ENCODE measurements at places on chromosomes 1 and 21.
A peak's percentile ranks its signal among the peaks of the same experiment; 100 is the strongest.

- DNase-seq = peak; percentile 15
These were observed 39.2 kb upstream of the LRRC8D start for GRCh38 chr1:89781494-89782126.

DNA sequence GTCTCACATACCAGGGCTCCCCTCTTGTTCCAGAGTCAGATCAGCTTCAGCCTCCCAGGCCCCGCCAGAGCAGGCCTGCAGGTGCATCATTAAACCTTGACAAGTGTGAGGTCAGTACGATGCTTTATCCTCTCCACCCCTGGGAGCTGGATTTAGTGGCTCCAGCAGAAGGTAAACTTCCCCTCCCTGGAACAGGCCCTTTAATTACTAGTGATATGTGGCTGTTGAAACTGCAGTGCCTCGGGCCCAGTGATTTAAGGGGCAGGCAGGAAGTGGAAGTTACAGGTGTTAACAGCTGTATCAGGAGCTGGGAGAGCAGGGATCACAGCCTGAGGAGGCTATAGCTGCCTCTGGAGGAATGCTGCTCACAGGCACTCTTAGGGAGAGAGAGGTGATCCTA lies 132.4 kb upstream of the KLHDC7A start:
- DNase-seq = no peak

GRCh38 chr1:180881806-180882509 lies 30.7 kb upstream of the KIAA1614 start:
- no peak for DNase-seq

DNA sequence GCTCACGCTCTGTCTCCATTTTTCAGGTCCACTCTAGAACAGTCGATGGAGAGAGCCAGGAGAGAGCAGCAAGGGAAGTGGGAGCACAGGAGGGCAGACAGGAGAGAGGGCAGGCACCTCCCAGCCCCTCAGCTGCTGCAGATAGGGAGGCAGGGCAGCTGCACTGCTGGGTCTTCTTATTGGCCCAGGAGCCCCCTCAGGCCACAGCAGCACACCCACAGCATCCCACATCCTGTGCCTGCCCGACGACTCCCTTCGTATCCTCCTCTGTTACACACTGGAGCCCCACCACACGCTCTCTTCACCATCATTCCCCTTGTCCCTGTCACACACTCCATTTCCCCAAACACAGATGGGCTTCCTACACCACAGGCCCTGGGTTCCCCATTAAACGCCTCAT lies 13.7 kb upstream of the ARTN start:
- DNase-seq = no peak

- no peak for DNase-seq
These were observed 118.7 kb downstream of the IER5 start for GRCh38 chr1:181206979-181207790.

GRCh38 chr1:31264790-31265386 lies 25.2 kb upstream of the NKAIN1 start:
- DNase-seq = no peak

GRCh38 chr1:165481820-165482532 lies 37.0 kb upstream of the RXRG start:
- DNase-seq = no peak

DNA sequence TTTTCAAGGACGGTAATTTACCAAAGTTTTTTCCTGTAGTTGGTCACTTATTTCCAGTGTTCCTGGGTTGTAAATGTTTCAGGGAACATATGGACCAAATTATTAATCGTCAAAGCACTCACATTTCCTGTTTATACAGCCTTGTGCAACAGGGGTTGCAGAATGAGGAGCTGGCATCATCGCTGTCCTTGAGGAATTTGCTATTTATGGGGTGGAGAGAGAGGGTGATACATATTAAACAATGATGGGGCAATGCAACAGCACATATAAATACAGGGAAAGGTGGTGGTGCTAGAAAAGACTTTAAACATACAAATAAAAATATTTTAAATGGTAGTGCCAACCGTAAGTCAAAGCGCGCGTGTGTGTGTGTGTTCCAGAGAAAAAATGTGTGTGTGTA lies 369.8 kb downstream of the NPHP4 start:
- DNase-seq = no peak

- DNase-seq = no peak
These were observed 1.4 kb downstream of the SH3BGRL3 start for GRCh38 chr1:26281091-26281958.

- DNase-seq = no peak
These were observed 50.4 kb upstream of the SOD1 start for GRCh38 chr21:31609081-31609480.

- no peak for DNase-seq
These were observed 99.4 kb upstream of the SPATA6 start for GRCh38 chr1:48571303-48571987.

DNA sequence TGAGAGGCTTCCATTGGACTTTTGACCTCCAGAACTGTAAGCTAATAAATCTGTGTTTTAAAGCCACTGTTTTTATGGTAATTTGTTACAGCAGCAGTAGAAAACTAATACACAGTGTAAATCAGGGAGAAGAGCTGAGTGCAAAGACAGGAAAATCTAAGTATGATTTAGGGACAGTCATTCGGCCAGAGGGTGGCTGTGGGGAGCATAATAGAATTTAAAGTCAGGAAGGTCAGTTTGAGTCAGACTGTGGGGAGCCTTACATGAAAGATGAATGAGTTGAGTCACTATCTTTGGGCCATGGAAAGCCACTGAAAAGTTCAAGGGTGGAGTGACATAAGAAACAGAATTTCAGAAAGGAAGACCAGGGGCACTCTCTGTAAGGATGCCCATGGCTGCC lies 52.4 kb upstream of the SSX2IP start:
- no peak for DNase-seq

DNA sequence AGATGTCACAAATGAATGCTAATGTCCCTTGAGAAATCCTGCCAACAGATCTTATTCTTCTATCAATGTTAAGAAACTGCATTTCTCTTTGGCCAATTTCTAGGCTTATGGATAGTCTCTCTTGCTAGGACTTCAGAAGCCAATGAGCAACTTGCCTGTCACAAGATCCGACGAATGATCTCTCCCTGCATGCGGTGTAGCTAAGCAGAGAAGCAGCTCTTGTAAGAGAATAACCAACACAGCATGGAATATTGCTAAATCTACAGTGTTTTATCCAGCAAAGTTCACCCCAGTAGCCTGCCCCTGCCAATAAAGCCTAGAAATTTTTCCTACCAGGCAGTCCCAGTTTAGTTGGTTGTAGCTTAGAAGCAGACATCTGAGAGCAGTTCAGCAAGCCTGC lies 2.1 kb upstream of the SLC44A5 start:
- DNase-seq = no peak

DNA sequence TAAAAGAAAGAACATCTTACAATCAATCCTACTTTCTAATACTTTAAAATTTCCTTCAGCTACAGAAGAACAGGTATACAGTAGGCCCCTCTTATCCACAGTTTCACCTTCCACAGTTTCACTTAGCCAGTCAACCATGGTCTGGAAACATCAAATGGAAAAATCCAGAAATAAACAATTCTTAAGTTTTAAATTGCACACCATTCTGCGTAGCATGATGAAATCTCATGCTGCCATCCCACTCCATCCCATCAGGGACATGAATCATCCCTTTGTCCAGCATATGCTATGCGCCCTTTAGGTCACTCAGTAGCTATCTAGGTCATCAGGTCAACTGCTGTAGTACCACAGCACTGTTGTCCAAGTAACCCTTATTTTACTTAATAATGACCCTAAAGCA lies 67.7 kb downstream of the HSF2BP start:
- DNase-seq = no peak

Measured in T-helper 22 cell (primary cell).